Left cardiac atrium (tissue), 4 donors: ENCODE measurements at places on chromosomes 3 and 15. TPM values are rescaled to one million over a fixed set of nuclear protein-coding genes. Genes with fewer than 3 reads are reported as not detected.

ZNF660 gene
- 1.8 TPM for total RNA-seq

SLITRK3 gene
- total RNA-seq, result 0.89 TPM

EPHA3 gene
- total RNA-seq, result 5.6 TPM

WDR93 gene
- not detected for total RNA-seq

CFAP92 gene
- total RNA-seq, result 0.73 TPM

ASB7 gene
- total RNA-seq, result 8.3 TPM

ATP13A5 gene
- not detected for total RNA-seq

FGD5 gene
- 28.7 TPM for total RNA-seq

ACY1 gene
- total RNA-seq, result 21.8 TPM

PAQR9 gene
- total RNA-seq, result 9.5 TPM

ZNF774 gene
- 3.6 TPM for total RNA-seq

LRTM1 gene
- not detected for total RNA-seq

DNAH1 gene
- total RNA-seq, result 4.4 TPM

CHRD gene
- total RNA-seq, result 12.2 TPM

IL16 gene
- total RNA-seq, result 4.7 TPM

CCR9 gene
- not detected for total RNA-seq

SNX22 gene
- 29.8 TPM for total RNA-seq

TSPAN3 gene
- 151 TPM for total RNA-seq

SNRPN gene
- total RNA-seq, result 231 TPM

GATA2 gene
- total RNA-seq, result 8.9 TPM

GHSR gene
- total RNA-seq, result not detected

CKMT1B gene
- total RNA-seq, result 5.5 TPM

GRIP2 gene
- 18.2 TPM for total RNA-seq

AADACL2 gene
- total RNA-seq, result not detected

NANOGP8 gene
- not detected for total RNA-seq

RARRES1 gene
- 44.8 TPM for total RNA-seq

ALDH1L1 gene
- total RNA-seq, result 22.9 TPM

MUC20 gene
- 1.8 TPM for total RNA-seq

SPINK8 gene
- not detected for total RNA-seq

CD86 gene
- 8.7 TPM for total RNA-seq

BLOC1S6 gene
- 37.0 TPM for total RNA-seq

LRRC58 gene
- 12.0 TPM for total RNA-seq

GOLGA8T gene
- 1.1 TPM for total RNA-seq

IREB2 gene
- 29.5 TPM for total RNA-seq

ALS2CL gene
- total RNA-seq, result 23.8 TPM

NPAP1 gene
- not detected for total RNA-seq

GOLGA6D gene
- total RNA-seq, result not detected

PLSCR4 gene
- 37.6 TPM for total RNA-seq

ANKRD34C gene
- 0.13 TPM for total RNA-seq

SPTSSB gene
- total RNA-seq, result 0.38 TPM

RMDN3 gene
- total RNA-seq, result 23.8 TPM

FRMD5 gene
- total RNA-seq, result 25.1 TPM

B3GALNT1 gene
- total RNA-seq, result 47.6 TPM

NEIL1 gene
- 9.5 TPM for total RNA-seq

SEC62 gene
- total RNA-seq, result 101 TPM

HDGFL3 gene
- total RNA-seq, result 48.1 TPM

NR2C2 gene
- total RNA-seq, result 29.1 TPM

ACAD11 gene
- 18.6 TPM for total RNA-seq

DOCK3 gene
- 2.8 TPM for total RNA-seq

NR1I2 gene
- not detected for total RNA-seq

AGBL1 gene
- total RNA-seq, result 0.05 TPM
